ENCODE measurements at places on chromosomes 6 and 20. TPM values are rescaled to one million over a fixed set of nuclear protein-coding genes. Genes with fewer than 3 reads are reported as not detected.

Gene FERMT1
- 4.2 TPM for total RNA-seq

Gene MDFI
- total RNA-seq: 1.4 TPM

Gene ROS1
- total RNA-seq: 0.43 TPM

Gene NDUFAF5
- 13.0 TPM for total RNA-seq

Gene DDX43
- 0.11 TPM for total RNA-seq

Gene RFX6
- not detected for total RNA-seq

Gene ZBTB2
- total RNA-seq: 13.7 TPM

Gene SIRPB1
- total RNA-seq: 0.54 TPM

Gene CALHM5
- total RNA-seq: 8.2 TPM

Gene TPD52L1
- total RNA-seq: 5.1 TPM

Gene FLRT3
- total RNA-seq: 2.3 TPM

Gene ANGPT4
- total RNA-seq: not detected

Gene TLDC2
- 0.32 TPM for total RNA-seq

All from GM23248 (cell line).